ENCODE measurements at places on chromosomes 11 and 22. TPM values are rescaled to one million over a fixed set of nuclear protein-coding genes. Genes with fewer than 3 reads are reported as not detected.

DNA sequence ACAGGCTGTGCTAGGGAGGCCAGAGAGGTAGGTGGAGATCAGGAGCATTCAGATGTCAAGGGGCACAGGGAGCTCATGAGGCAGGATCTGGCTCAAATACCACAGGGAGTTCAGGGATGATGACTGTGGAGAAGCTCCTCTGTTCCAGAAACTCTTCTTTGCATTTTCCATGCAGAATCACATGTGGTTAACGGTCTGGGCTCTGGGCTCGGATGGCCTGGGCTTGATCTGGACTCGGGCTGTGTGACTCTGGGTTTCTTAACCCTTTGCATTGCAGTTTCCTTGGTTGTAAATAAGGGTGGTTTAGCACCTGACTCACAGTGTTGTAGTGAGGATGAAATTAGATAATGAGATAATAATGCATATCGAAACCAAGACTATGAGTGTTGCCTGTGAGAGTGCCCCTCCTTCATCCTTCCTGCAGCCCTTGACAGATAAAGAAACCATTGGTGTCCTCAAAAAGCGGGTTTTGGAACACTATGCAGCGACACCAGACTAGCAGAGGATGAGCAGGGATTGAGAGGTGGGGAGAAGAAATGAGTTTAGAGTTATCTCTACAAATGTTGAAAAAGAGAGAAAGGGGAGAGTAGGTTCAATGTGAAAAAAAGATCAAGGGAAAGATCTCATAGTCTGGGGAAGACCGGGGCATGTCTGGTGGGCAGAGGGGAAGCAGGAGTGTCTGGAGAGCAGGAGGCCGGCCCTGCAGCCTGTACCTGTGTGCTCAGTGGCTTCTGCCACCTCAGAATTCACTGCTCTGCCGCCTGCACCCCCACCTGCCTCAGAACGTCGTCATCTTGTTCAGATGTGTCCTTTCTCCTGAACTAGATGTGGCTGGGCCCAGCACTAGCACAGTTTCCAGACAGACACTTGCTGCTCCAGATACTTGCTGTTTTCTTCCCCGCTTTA is 197.8 kb upstream of the SORL1-AS1 start:
- no peak overlapping the region for H3K27ac ChIP-seq
- DNase-seq, result no peak
- H3K4me3 ChIP-seq, result no peak overlapping the region
- H3K4me1 ChIP-seq, result peaks cover 3% of the 10 kb centered on the region
- no peaks in the 10 kb centered on the region for H3K36me3 ChIP-seq

DNA sequence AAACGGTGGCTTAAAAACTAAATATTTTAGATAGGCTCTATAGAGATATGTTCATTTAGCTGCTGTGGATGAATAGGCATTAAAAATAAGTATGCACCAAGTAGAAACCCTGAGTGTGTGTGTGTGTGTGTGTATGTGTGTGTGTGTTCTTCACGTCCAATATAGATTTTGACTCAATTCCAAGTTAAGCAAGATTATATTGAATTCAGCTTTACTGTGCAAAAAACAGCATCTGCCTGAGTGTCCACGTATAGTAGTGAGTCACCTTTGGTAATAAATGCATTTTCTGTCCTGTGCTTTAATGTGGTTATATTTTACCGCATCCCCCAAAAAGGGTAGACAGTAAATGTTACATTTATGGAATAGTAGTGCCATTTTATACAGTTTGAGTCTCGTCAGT is 71.2 kb downstream of the PDHX start:
- DNase-seq, result no peak
- H3K4me3 ChIP-seq, result no peak overlapping the region
- H3K27ac ChIP-seq, result no peak overlapping the region
- H3K4me1 ChIP-seq, result peaks cover 3% of the 10 kb centered on the region
- H3K27me3 ChIP-seq, result no peaks in the 10 kb centered on the region

DNA sequence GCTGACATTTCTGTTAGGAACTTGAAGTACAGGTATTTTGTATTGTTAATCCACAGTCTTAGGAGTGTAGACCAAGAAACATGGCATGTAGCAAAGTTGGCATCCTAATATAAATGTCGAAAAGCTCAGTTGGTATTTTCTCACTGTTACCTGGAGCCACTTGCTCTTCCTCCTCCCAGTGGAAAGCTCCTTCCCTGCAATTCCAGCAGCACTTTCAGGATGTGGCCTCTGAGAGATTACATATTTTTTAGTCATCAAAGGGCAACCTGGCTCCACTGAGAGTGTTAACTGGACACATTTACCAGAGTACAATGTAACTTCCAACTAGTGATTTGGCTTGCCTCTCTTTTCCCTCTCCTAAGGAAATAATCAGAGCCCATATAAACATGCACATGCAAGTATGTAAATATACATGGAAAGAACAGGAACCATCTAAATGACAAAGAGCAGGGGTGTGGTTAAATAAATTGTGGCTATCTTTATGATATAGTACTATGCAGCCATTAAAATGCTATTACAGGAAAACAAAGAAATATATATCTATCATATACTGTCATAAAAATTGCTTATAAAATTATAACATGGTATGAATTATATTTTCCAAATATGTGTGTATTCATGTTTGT is 14.3 kb upstream of the EED start:
- no peaks in the 10 kb centered on the region for H3K36me3 ChIP-seq
- H3K27me3 ChIP-seq, result no peaks in the 10 kb centered on the region
- H3K4me1 ChIP-seq, result no peaks in the 10 kb centered on the region

GRCh38 chr22:30238661-30239487 is 7.7 kb downstream of the LIF start:
- no peak for DNase-seq
- H3K4me1 ChIP-seq, result no peaks in the 10 kb centered on the region
- no peaks in the 10 kb centered on the region for H3K36me3 ChIP-seq
- peaks cover 2% of the 10 kb centered on the region for H3K27me3 ChIP-seq
- H3K4me3 ChIP-seq, result no peak overlapping the region

GRCh38 chr11:11463405-11463804 is 110.4 kb upstream of the CSNK2A3 start:
- no peak overlapping the region for H3K27ac ChIP-seq
- peak; percentile 19 for DNase-seq
- H3K4me1 ChIP-seq, result peaks cover 28% of the 10 kb centered on the region
- no peaks in the 10 kb centered on the region for H3K27me3 ChIP-seq
- no peaks in the 10 kb centered on the region for H3K36me3 ChIP-seq
- no peak overlapping the region for H3K4me3 ChIP-seq

DNA sequence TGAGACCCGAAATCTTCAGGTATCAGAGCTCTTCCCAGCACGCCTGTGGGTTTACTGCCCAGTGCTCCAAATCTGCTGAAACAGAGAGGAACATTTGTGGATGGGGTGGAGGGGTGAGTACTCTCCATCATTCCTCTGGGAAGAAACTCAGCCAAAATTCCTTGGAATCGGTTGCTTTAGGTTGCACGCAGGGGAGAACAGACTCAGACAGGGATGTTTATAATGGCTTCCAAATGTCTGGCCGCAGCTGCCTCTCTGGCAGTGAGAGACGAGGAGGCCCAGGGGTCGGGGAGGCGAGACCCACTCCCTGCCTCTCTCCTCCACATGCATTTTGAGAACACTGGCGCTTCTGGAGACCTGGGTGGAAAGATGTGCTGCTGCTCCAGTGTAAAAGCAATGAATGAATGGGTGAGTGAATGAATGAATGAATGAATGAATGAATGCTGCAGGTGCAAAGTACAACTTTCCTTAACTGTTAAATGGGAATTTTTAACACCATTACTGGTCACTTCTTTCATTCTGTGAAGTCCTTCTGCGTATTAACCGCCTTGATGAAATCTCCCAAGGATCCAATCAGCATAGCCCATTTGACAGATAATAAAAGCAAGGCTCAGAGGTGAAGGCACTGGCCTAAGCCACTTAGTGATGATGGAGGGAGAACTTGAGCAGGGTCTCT is 437.4 kb downstream of the MIAT start:
- no peak overlapping the region for H3K4me3 ChIP-seq
- no peak for DNase-seq
- H3K27me3 ChIP-seq, result peaks cover 16% of the 10 kb centered on the region
- H3K36me3 ChIP-seq, result no peaks in the 10 kb centered on the region

DNA sequence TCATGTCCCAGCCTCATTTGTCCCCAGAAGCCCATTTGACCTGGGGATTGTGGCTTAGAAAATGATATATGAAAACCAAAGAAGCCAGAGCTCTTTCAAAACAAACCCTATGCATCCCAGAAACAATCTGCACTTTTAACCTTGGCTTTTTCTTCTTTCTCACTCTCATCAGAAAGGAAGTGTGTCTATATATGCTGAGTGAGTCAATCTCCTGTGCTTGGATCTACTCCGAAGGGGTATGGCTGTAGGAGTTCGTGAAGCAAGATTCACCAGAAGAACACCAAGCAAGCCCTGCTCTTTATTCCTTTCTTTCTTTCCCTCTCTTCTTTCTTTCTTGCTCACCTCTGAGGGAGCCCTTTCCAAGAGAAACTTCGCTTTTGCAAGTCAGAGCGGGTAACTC is 636 bp downstream of the PAMR1 start:
- no peak for DNase-seq
- no peak overlapping the region for H3K4me3 ChIP-seq
- peak overlapping the region; percentile 31 for H3K27ac ChIP-seq
- H3K4me1 ChIP-seq, result no peaks in the 10 kb centered on the region
- H3K27me3 ChIP-seq, result peaks cover 17% of the 10 kb centered on the region
- no peaks in the 10 kb centered on the region for H3K36me3 ChIP-seq

DNA sequence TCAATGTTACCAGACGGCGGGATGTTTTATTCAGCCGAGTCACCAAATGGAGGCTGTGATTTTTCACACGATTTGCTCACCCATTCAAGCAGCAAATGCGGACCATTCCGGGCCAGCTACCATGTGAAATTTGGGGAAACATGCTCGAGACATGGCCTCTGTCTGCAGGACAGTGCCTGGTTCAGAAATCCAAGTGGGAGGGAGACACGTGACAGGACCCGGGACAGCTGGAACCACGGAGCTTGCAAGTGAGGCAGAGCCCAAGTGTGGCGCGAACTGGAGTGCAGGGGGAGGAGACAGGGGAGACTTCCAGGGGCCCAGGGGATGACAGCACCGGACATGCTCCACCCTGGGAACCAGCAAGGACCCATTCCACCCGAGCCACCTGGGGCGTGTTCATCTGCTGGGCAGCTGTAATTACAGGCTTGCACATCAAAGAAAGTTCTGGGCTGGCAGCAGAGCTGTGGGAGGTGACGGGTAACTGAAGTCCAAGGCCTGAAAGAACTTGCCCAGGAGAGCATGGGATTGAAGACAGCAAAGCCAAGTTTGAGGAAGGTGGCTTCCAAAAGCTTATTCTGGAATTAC is 16.5 kb downstream of the CERK start:
- no peak for DNase-seq
- H3K4me3 ChIP-seq, result no peak overlapping the region
- H3K27ac ChIP-seq, result no peak overlapping the region
- H3K4me1 ChIP-seq, result peaks cover 14% of the 10 kb centered on the region
- H3K27me3 ChIP-seq, result no peaks in the 10 kb centered on the region
- H3K36me3 ChIP-seq, result no peaks in the 10 kb centered on the region

PTGDR2 gene
- total RNA-seq, result 0.40 TPM

- no peaks in the 10 kb centered on the region for H3K27me3 ChIP-seq
- H3K27ac ChIP-seq, result peak overlapping the region; percentile 90
- no peak overlapping the region for H3K4me3 ChIP-seq
- peaks cover 87% of the 10 kb centered on the region for H3K36me3 ChIP-seq
- H3K4me1 ChIP-seq, result no peaks in the 10 kb centered on the region
Measured at GRCh38 chr11:47278769-47279168, 8.8 kb downstream of the MADD start.

OR10A2 gene
- total RNA-seq, result not detected

DNA sequence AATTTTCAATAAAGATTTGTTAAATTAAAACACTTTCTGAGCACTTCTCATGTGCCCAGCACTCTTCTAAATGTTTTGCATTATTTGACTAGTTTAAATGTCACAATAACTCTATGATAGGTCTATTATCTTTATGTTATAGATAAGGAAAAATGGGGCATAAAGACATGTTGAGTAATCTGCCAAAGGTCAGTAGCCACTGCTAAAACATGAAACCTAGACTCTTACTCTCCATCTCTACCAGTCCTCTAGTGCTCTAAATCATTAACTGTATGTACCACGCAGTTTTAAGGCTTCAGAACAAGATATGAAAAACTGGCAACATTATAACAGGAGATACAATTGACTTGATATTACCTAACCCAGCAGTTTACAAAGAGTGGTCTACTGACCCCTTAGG is 6.9 kb downstream of the RAB6A start:
- peaks cover 23% of the 10 kb centered on the region for H3K4me1 ChIP-seq
- H3K4me3 ChIP-seq, result no peak overlapping the region
- no peaks in the 10 kb centered on the region for H3K36me3 ChIP-seq
- no peak overlapping the region for H3K27ac ChIP-seq

Data from gastrocnemius medialis (tissue), 4 donors.